Panc1 (cell line): ENCODE measurements at places on chromosomes 4 and X. TPM values are rescaled to one million over a fixed set of nuclear protein-coding genes. Genes with fewer than 3 reads are reported as not detected.

Gene CT47C1
- not detected for total RNA-seq

GRCh38 chrX:39459952-39460351 lies 637.8 kb downstream of the BCOR start:
- no peaks in the 10 kb centered on the region for H3K4me1 ChIP-seq
- no peak for DNase-seq
- no peak overlapping the region for H3K4me3 ChIP-seq
- no peaks in the 10 kb centered on the region for H3K36me3 ChIP-seq
- H3K27me3 ChIP-seq = no peaks in the 10 kb centered on the region

Gene GLRB
- total RNA-seq = 1.8 TPM

DNA sequence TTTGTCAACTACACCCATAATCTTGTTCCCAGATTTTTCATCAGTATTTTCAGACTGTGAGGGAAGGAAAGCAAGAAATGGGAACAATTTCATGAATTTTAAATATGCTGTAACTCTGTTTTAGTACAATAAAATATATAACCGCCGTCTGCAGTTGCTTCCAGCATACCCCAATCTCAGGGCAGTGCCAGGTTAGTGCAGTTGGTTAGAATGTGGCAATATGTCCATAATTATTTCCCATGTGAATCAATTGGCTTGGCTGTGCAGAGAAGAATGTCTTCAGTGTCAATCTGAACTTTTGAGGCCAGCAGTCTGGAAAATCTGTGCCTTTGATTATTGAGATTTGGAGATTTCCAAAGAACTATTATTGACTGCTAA lies 5.0 kb upstream of the MMAA start:
- no peaks in the 10 kb centered on the region; the same call in 1 of the 2 replicates for H3K36me3 ChIP-seq
- H3K4me3 ChIP-seq = no peak overlapping the region
- H3K4me1 ChIP-seq = no peaks in the 10 kb centered on the region
- H3K27ac ChIP-seq = no peak overlapping the region

GRCh38 chr4:87405211-87405820 lies 14.3 kb upstream of the HSD17B11 start:
- H3K4me3 ChIP-seq = no peak overlapping the region
- H3K4me1 ChIP-seq = peaks cover 3% of the 10 kb centered on the region; the same call in 1 of the 2 replicates
- no peak for DNase-seq
- H3K27me3 ChIP-seq = no peaks in the 10 kb centered on the region
- H3K27ac ChIP-seq = no peak overlapping the region
- no peaks in the 10 kb centered on the region for H3K36me3 ChIP-seq

GRCh38 chrX:148913971-148914370 lies 413.6 kb downstream of the AFF2 start:
- H3K4me1 ChIP-seq = no peaks in the 10 kb centered on the region
- no peak for DNase-seq
- H3K36me3 ChIP-seq = no peaks in the 10 kb centered on the region
- no peak overlapping the region for H3K4me3 ChIP-seq

Gene NEUROG2
- total RNA-seq = not detected

Gene ARAF
- total RNA-seq = 87.9 TPM

DNA sequence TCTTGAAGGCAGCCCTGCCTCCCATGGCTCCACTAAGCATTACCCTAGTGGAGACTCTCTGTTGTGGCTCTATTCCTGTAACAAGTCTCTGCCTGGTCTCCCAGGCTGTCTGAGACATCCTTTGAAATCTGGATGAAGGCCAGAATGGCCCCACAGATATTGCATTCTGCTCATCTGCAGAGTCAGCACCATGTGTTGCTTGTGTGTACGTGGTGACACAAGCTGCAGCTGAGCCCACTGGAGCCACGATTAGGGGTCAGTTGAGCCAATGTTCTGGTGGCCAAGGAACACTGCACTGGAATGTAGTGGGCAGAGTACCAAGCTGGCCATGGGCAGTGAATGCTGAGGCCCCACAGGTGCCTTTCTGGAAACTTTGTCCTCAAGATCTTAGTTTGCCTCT lies 29.2 kb downstream of the GRID2 start:
- H3K36me3 ChIP-seq = no peaks in the 10 kb centered on the region
- H3K4me3 ChIP-seq = no peak overlapping the region
- no peak overlapping the region for H3K27ac ChIP-seq

Gene TCP11X2
- total RNA-seq = not detected

Gene PPP2R2C
- 26.7 TPM for total RNA-seq

Gene ANXA10
- total RNA-seq = not detected

Gene USP17L12
- not detected for total RNA-seq
